ENCODE measurements at places on chromosomes 3 and 15.

DNA sequence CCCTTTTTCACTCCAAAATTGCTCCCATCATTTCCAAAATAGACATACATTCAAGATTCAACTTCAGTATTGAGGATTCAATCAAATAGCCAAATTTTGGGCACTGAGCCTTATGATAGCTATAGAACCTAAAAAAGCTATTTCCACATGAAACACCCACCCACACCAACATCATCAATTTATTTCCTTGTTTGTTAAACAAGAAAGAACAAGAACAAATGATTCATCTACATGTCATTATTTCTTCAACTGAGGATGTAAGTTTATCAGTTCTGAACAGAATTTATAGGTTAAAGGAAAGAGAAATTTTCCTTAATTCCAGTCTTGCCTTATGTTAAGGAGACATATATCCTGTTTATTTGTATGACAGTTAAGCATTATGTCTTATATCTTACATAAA, 32.2 kb downstream of the DPPA2 start:
- DNase-seq = no peak

DNA sequence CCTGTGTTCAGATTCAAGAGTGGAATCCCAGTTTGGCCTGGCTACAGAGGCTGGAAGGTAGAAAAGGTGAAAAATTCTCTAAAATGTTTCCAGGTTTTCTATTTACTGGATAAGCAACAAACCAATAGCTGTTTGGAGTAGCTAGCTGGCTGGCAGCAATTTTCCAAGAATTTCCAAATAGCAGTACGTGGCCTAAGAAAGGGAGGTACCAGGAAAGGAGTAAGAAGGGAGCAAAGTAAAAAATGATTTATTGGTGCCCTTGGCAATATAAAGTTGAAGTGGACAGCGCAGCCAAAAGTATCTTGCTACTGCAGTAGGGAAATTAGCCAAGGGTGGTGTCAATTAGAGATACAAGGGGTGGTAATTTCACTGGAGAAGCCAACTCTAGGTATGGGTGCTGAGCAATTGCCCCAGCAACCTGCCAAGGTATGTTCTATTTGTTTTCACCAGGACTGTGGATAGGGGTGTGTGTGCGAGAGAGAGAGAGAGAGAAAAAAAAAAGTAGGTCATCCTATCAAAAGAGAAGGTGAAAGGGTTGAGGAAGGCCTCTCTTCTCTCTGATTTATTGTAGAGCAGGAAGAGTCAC, 40.8 kb upstream of the THBS1 start:
- DNase-seq = no peak

GRCh38 chr3:169556349-169556870, 107.1 kb downstream of the MECOM start:
- no peak for DNase-seq

DNA sequence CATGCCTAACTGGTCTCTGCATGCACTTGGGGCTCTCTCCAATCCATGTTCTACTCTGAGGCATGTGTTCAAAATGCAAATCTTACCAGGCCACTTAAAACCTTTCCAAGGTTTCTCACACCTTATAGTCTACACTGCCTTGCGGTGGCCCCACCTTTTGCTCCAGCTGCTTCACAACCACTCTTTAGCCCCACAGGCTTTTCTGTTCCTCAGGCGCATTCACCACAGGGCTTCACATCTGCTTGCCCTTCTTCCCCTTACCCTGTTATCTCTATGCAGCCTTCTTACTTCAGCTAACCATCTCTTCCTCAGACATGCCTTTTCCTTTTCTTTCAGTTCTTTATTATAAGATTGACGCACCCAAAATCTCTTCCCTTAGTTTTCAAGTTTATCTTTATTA, 37.8 kb downstream of the MINDY4B start:
- no peak for DNase-seq

DNA sequence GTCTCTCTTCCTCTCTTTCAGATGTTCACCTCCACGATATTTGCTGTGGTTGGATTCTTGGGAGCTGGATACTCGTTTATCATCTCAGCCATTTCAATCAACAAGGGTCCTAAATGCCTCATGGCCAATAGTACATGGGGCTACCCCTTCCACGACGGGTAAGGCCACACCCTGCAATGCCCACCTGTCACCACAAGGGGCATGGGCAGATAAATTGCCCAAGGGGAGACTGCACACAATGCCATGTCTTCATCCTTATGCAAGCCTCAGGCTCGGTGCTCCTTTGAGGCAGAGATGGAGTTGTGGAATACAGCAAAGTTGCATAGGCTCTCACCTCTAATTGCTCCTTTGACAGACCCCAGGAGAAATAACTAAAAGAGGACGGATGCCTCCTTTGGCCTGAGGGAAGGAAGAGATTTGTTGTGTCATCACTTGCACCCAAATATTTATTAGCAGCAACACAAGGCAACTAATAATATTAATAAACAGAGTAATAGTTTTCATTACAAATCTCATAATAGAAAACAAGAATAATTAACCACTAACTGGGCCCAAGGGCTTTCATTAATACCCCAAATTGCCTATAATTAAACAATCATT, 13.2 kb downstream of the TM4SF4 start:
- no peak for DNase-seq

- no peak for DNase-seq
Observed at GRCh38 chr15:68234060-68234459, 4.5 kb upstream of the CLN6 start.

GRCh38 chr15:100572362-100572983, 29.5 kb downstream of the LINS1 start:
- DNase-seq = no peak

DNA sequence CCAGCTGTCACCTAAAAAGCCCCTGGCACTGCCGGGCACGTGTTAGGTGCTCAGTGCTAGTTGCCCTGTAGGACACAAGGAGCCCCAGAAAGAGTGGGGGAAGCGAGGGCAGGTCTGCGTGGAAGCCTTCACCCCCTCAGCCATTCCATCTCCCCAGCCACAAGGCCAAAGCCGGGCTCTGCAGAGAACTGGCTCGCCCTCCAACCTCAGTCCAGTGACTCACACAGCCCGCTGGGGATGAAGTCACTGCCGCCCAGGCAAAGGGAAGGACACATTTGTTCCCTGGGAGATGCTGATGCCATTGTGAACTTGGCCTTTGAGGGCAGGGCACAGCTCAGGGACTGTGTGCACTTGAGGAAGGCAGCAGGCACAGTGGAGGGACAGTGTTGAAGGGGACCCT, 48.1 kb downstream of the IQSEC1 start:
- no peak for DNase-seq

DNA sequence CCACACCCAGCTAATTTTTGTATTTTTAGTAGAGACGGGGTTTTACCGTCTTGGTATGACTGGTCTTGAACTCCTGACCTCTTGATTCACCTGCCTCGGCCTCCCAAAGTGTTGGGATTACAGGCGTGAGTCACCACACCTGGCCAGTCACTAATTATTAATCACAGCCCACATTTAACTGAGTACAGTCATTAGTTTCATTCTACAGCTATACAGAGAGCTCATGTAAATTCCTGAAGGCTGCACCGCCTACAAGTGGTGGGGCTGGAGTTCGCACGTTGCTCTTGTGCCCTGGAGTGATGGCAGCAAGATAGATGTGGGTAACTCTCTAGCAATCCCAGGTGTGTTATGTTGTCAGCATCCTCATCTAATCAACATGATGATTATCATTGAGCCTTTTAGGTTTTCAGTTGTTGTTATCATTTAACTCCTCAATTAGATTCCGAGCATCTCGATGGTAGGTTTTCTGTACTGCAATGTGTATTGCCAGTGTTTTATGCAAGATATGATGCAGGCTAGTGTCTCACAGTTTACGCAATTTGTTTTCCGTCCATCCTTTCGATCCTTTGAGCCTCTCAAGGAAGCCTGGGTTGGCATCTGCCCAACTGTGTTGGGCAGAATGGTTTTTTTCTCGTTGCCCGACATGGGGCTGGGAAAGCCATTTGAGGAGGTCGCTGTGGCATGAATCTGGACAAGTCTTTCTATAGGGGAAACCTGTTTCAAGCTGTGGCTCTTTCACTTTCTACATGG, 216.3 kb downstream of the LPP start:
- DNase-seq = no peak

GRCh38 chr15:47792231-47792630, 74.9 kb downstream of the SEMA6D start:
- no peak for DNase-seq

- DNase-seq = no peak
Observed at GRCh38 chr3:13266651-13267362, 153.3 kb downstream of the NUP210 start.

GRCh38 chr3:102179326-102180177, 255.3 kb upstream of the ZPLD1 start:
- DNase-seq = no peak

GRCh38 chr3:150697646-150698045, 6.1 kb downstream of the ERICH6 start:
- DNase-seq = no peak

DNA sequence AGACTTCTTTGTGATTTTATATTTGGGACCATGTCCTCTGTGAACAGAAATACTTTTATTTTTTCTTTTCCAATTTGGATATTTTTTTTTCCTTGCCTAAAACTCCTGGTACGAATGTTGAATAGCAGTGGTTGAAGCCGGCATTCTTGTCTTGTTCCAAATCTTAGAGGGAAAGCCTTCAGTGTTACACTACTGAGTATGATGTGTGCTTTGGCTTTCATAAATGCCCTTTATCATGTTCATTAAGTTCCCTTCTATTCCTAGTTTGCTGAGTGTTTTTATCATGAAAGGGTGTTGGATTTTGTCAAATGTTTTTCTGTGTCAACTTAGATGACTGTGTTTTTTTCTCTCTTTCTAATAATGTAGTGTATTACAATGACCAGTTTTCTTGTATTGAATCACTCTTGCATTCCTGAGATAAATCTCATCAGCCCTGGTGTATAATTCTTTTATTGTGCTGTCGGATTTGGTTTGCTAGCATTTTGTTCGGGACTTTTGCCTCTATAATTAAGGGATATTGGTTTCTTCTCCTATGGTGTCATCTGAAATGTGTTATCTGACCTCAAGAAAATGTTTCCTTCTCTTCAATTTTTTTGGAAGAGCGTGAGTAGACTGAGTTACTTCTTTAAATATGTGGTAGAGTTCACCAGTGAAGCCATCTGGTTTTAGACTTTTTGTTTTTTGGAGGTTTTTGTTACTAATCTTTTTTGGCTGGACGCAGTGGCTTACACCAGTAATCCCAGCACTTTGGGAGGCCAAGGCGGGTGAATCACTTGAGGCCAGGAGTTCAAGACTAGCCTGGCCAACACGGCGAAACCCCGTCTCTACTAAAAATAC, 33.3 kb downstream of the MAP1A start:
- DNase-seq = no peak

DNA sequence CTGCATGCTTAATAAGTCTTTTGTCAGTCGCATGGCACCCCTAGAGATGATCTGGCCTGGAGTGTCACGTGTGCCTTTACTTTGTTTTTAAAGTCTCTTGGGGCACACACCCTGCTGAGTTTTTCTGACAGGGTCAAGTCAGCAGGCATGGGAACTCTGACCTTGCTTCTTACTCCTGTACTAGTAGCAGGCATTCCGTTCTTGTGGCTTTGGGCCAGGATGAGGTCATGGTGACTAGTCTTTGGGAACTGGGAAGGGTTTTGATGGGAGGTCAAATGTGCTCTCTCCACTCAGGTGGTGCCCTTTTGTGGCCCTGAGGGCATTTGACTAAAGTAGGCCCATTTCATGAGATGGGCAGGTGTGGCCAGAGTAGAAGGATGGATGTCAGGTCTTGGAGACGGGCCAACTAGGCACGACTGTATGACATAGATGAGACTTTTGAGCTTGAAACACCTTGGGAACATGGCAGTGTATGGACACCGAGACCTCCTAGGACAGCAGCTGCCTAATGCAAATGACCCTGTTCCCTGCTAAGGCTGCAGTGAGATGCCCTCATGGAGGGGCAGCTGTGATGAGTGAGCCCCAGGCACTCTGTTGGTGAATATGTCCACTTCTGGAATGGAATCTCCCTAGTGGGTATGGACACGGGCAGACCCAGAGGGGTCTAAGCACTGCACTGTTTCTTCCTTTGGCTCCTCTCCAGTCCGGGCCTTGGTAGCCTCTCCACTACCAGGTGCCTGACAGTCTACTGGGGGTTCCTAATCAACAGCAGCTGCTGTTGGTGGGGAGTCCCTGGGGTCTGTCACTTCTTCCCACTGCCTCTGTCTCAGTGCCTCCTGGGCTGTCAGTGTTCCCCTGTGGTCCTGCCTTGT, 16.4 kb downstream of the SRPRB start:
- no peak for DNase-seq

- no peak for DNase-seq
Observed at GRCh38 chr15:100350434-100351226, 8.9 kb upstream of the ADAMTS17 start.

- DNase-seq = no peak
Observed at GRCh38 chr3:104717828-104718196, 648.9 kb upstream of the ALCAM start.

GRCh38 chr3:23704298-23704697, 101.5 kb upstream of the UBE2E1 start:
- no peak for DNase-seq

GRCh38 chr3:177878957-177879356, 657.3 kb upstream of the KCNMB2 start:
- no peak for DNase-seq

DNA sequence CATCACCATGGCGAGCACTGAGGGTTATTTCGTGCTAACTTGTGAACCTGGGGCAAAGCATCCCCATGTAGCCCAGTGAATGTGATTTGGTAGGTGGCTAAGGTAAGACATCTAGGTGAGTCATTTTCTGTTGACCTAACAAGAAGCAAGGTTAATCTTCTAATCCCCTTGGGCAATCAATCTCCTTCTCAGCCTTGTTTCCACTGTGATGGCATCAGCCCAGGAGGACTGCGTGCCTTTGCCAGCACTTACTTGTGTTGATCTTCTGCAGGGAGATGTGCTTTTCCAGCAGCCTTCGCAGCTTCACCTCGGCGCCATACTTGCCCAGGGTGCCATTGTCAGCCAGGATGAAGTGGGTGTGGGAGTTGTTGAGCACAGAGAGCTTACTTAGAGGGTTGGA, 35.7 kb downstream of the TRPM1 start:
- DNase-seq = no peak

DNA sequence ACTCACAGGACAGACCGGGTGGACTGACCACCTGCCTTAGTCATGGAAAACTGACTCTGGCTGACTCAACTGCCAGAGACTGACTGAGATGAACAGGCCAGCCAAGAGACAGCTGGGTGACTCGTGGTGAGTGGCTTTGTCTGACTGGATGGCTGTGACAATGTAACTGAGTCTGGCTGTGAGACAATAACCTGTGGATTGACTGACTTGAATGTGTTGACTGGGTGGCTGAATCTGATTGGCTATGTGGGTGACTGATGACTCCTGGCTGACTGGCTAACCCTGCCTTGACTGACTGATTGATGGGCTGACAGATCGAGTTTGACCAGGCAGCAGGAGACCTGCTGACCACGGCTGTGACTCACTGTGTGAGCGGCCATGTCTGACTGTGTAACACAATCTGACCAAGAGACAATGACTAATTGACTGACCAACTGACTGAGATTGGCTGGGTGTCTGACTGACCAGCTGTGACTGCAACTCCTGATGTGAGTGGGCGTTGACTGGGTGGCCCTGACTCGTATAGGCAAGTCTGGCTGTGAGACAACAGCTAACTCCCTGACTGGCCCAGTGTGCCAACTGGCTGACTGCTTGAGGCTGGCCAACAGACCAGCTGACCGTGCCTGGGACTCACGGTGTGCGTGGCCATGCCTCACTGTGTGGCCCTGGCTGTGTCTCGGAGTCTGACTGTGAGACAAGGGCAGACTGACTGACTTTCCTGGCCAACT, 509.1 kb downstream of the SHQ1 start:
- DNase-seq = peak; percentile 47
